ENCODE measurements at places on chromosomes 3 and 15.

DNA sequence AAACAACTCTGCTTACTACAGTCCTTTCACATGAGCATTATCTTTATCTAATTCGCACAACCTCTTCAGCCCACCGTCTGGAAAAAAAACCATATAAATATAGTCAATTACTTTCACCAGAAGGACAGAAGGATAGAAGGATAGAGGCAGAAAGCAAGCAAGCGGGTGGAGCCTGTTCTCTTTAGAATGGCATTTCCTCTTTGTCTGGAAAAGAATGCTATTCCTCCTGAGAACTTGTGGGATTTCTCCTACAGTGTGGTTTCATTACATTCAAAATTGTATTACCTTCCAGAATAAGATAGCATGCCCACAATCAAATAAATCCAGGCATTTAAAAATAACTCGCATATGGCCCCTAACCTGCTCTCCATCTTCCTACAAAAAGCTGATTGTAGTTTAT lies 23.1 kb downstream of the SLC30A4 start:
- no peak for DNase-seq

DNA sequence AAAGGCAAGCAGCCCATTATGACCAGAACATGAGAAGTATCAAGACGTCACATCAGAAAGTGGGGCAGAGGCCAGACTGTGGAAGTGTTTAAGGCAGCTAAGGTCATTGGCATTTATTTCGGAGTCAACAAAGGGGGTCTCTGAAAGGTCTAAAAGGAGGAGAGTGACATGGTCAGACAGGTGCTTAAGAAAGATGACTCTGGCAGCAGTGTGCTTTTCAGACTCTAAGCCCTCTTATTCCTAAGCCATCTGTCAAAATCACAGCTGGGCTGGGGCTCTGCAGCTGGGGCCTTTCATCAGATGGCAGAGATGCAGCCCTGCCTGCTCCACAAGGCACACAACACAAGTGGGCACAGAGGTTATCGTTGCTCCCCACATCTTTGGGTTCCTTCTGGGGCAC lies 14.0 kb downstream of the FBXL22 start:
- DNase-seq = no peak

DNA sequence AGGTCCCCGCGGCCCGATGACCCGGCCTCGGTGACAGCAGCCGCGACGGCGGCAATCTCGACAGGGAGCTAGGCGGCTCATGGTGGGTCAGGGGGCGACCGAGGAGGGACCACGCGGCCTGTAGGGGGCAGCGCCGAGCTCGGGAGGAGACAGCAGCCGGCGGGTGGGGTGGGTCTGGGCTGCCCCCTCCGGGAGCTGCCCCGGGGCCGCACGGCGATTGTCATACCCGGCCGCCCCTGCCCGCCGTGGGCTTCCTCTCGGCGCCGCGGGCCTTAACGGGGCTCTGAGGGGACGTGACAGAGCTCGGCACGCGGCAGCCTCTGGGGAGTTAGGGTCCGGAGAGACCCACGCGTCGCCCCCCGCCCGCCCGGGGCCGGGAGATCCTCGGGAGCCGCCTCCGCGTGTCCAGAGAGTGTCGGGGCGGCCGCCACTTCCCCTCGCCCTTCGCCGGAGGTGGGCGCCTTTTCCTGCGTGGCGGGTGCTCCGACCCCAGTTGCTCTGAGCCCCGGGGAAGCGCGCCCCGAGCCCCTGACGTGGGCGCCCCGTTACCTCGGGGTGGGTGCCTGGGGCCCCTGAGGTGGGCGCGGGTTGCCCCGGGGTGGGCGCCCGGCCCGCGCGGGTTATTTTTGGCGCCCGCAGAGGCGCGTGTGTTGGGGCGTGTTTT lies 539 bp upstream of the PLCL2 start:
- peak; percentile 55 for DNase-seq

GRCh38 chr15:100537331-100537730 lies 8.6 kb upstream of the CERS3 start:
- DNase-seq = no peak

DNA sequence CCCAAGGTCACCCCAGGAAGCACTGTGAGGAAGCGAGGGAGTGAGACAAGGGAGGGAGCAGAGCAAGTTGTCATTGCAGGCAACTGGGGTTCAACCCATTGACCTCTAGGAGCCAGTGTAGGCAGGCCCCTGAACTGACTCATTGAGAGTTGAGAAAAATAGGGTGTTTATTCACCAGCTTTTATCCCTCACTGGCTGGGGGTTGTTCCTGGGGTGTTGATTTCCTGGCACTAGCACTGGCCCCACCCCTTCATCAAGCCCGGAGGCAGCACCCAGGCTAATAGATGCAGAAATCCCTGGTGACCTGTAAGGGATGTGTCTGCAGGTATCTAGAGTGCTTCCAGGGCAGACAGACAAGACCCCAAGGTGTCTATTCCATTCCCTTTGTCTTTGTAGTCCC lies 183.9 kb downstream of the ARRDC4 start:
- DNase-seq = no peak

GRCh38 chr3:183629546-183630301 lies 5.7 kb upstream of the KLHL24 start:
- DNase-seq = no peak

- no peak for DNase-seq
These were observed 15.1 kb downstream of the LRRC3B start for GRCh38 chr3:26637698-26638097.

DNA sequence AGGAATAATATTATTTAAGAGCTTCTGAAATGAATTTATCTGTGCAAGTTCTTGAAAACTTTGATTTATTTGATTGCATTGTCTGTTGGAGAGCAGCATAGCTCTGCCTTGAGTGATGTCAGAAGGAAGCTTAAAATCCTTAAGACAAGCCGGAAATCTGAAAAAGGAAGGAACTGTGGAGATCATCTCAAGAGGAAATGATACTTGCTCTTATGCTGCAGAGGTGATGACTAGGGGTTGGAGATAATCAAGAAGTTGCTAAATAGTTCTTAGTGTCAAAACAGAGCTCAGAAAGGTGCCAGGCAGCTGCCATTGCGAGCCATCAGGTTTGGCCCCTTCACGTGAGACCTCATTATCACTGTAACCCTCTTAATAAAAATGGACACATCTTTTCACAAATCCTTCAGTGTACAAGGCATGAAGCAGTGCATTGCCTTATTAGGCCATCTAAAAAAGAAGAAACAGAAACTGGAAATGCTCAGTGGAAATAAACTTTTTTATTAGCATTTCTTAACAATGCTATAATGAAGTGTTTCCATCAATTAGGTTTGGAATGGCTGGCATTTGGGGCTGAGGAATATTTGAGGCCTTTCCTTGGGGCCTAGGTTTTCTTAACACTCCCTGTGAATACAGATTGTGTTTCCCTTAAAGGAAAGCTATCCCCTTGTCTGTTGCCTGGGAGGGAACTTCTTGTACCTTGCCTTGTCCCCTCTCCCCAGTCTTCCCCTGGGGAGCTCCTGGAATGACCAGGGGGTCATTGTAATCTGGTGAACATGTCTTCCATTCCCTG lies 34.5 kb upstream of the VILL start:
- no peak for DNase-seq

DNA sequence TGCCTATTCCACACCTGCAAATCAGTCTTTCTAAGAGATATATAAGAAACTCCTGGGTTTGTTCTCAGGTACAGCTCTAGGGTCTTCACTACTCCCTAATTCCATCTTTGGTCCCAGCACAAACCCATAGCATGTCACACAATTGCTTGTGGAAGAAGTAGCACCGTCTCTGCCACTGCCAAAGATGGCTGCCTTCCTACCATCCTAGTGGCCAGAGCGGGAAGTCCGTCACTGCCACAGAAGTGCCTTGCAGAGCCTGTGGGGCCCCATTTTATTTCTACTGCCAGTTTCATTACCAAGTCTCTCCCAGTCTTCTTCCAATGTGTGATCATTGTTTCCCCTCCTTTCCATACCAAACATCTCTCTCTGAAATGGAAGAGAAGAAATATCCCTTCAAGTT lies 107.6 kb downstream of the CD47 start:
- DNase-seq = no peak

Measured in PC-3 (cell line).